ENCODE measurements at places on chromosomes 5 and 9.
A peak's percentile ranks its signal among the peaks of the same experiment; 100 is the strongest.

DNA sequence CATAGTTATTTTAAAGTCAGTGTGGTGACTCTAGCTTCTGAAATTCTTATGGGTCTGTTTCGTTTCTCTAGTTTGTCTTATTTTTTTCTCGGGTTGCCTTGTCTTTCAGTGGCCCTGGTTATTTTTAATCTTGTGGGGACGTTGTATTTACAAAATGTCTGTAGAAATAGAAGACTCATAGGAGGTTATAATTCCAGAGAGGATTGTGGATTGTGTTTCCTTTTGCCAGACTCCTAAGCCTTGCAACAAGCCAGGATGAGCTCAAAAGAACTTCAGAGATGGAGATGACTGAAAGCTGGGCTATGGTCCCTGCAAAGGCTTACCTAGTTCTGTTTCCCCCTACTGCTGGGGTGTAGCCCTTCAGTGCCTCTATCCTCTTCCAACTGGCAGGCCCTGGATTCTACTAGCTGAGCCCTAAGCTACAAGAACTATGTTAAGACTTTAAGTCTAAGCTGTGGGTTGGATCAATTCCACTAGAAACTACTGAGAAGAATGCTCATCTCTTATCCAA, 32.2 kb upstream of the LECT2 start:
- DNase-seq = no peak

GRCh38 chr9:129021091-129021490, 7.0 kb downstream of the SH3GLB2 start:
- no peak for DNase-seq

- DNase-seq = no peak
These were observed 211.2 kb downstream of the RAB3C start for GRCh38 chr5:58793888-58794657.

GRCh38 chr5:74679966-74680365, 5.1 kb upstream of the HEXB start:
- no peak for DNase-seq

GRCh38 chr9:121634329-121635261, 16.8 kb upstream of the DAB2IP start:
- DNase-seq = no peak

DNA sequence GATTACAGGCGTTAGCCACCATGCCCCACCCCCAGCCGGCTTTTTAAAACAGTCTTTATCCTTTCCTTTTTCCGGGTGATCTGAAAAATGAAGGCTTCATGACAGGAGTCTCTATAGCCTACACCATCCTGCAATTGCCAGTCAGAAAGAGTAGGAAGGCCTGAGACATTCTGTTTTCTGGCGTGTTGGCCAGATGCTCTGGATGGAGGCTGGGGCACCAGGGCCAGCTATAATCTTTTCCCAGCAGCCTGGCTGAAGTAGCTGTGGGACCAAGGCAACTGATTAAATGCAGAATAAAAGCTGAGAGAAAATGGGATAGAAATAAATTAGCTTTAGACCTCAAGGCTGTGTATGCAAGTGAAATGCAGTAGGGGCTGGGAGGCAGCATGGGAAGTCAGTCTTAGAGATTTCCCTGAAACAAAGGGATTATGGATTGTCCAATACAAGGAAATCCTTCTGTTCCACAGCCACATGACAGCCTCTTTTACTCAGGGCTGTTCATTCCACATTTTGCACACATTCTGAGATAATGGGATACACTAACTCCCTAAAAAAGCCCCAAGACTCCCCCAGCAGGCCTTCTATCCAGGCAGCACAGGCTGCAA, 116.0 kb upstream of the LRRTM2 start:
- DNase-seq = no peak

DNA sequence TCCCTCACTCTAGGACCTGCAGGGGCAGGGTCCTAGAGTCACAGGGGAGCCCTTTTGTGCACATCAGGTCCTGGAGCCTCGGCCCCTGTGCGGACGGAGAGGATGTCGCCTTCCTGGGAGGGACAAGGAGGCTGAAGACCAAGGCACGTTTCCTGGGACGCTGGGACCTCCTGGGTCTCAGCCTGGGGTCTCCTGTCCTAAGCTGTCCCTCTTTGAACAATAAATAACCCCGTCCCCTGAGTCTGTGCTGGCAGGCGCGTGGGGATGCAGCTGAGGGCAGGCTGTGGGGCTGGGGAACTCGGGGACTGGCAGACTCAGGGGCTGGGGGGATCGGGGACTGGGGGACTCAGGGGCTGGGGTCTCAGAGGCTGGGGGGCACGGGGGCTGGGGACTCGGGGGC, 31.1 kb downstream of the PAEP start:
- no peak for DNase-seq

GRCh38 chr5:111840036-111840674, 83.2 kb upstream of the NREP start:
- DNase-seq = no peak

- no peak for DNase-seq
These were observed 103.8 kb upstream of the LIFR start for GRCh38 chr5:38660194-38660668.

DNA sequence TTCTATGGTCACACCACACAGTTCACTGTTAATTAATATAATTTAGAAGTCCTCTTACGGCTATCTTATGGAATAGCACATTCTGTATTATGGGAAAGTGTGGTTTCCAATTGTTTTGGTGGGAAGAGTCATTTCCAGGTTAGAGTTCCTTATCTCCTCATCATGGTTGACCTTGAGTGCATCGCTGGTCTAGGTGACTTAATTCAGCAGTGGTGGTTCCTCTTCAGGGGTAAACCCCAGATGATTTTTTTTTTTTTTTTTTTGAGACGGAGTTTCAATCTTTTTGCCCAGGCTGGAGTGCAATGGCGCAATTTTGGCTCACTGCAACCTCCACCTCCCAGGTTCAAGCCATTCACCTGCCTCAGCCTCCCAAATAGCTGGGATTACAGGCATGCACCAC, 106.9 kb downstream of the UGCG start:
- DNase-seq = no peak

DNA sequence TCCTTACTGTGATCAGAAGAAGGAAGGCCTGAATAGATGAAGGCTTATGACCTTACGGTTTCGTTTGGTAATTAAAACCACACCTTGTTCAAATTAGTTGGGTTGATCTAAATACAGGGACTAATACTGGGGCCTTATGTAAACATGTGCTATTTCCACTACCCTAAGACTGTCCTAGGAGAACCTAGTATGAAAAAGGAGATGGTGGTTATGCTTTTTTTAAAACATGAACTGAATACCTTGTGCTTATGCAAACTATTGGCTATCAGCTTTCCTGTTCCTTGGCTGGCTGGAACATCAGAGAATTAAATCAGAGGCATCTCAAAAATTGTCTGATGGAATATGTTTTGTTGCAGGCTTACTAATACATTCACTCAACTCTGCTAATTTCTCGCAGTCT, 3.9 kb downstream of the MYOT start:
- no peak for DNase-seq

DNA sequence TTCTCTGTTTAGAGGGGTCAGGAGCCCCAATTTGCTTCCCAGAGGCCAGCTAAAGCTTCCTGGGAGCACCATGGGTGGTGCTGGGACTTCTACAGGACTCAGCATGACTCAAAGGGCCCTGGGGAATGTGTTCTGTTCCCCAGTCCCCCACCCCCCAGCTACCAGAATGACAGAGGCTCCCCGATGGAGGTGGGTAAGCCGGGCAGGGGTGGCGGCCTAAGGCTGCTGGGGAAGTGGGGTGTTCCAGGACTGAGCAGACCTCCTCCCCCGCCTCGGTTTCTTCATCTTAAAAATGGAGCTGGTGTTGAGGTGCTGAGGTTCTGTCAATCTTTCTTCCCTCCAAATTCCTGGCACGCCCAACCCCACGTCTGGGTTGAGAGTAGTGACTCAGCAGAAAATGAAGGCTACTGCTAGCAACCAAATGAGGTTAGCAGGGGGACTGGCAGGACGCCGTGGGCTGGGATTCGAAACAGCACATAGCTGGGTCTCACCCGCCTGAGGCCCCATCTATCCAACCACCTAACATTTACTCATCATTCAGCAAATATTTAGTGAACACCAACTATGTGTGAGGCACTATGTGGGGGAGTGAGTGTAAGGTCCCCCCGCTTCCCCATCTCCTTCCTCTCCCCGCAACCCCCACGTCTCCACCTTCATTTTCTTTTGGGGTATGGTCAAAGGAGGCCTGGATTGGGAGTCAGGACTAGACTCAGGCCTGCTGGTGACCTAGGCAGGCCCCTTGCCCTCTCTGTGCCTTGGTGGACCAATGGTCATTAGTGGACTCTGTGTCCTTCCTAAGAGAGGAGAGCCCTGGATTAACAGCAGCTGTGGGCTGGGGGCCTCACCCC, 50.2 kb downstream of the C9orf50 start:
- DNase-seq = no peak

GRCh38 chr9:136003411-136004218, 42.4 kb upstream of the UBAC1 start:
- DNase-seq = no peak

- no peak for DNase-seq
These were observed 1354.4 kb upstream of the C9orf72 start for GRCh38 chr9:28927691-28928090.

DNA sequence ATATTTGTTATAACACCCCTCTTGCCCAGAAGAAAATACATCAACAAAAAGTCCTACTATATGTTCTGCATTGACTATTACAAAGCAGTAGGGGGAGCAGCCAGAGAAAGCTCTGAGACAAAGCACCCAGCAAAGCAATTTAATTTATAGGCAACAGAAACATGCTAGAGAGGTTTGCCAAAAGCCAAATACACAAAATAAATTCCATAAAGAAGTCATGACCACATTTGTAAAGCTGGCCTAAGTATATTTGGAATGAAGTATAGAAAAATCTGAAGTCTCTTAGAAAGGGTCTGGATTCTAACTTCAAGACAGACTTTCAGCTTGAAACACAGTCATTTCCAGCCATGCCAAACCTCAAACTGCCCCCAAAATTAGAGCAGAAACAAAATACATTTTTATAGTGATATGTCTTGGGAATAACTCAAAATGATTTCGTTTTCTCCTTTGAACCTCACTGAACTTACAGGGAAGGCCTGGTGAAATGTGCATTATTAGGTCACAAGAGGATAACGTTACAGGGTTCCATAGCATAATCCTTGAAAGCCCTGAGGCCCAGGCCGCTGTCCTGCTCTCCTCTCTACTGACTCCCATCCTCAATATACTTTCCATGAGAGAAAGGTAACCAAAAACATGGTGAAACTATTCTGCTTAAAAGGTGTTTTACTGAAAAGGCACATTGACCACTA, 451.8 kb downstream of the RAB3C start:
- DNase-seq = no peak

DNA sequence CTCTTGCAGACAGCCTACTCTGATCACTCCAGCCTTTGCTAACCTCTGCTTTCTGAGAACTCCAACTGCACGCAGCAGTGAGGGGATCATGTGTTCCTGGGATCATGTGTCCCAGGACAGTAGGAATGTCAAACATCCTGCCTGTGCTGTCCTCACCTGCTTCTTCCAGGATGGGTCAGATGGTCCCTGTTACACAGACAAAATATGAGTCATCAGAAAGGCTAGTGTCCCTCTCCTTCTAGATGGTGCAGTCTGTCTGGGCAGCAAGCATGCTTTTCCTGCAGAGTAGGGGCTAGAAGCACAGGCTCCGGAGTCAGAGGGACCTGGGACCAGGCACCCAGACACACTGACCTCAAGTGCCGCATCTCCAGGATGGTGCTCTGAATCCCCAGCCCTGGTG, 20.1 kb upstream of the SLC25A48 start:
- no peak for DNase-seq

- DNase-seq = peak; percentile 85
These were observed at the start of gene CACFD1 for GRCh38 chr9:133459476-133460404. Gene CACFD1, plus strand, starts transcription at chr9:133459978. Its CDS starts 89 bp downstream, at chr9:133460067.

GRCh38 chr9:105861972-105862371, 167.6 kb downstream of the TMEM38B start:
- DNase-seq = no peak

GRCh38 chr9:32136700-32137339, 247.6 kb upstream of the ACO1 start:
- no peak for DNase-seq

DNA sequence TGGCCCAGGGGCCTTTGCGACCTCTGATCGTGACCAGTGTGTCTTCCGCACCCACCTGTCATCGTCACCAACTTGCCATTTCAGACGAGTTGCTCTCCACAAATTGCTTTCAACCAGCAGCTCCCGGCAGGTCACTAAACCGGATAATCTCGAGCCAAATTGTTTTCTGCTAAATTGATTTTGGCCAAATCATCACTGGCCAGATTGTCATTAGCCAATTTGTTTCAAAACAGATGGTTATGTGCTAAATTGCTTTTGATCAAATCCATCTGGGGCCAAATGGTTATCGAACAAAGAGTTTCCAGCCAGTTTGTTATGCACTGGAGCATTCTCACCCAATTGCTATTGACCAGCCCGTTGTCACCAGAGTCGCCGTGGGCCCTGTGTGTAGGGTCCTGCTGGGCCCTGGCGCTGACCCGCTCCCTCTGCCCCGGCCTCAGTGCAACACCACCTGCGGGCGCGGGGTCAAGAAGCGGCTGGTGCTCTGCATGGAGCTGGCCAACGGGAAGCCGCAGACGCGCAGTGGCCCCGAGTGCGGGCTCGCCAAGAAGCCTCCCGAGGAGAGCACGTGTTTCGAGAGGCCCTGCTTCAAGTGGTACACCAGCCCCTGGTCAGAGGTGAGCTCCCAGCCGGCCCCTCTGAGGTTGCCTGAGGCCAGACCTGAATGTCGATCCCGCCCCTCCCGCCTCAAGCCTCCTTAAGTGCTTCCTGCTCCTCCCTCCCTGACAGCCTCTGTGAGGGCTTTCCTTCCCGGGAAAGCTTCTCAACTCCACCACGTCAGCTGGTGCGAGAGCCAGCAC, 35.6 kb downstream of the ADAMTSL2 start:
- DNase-seq = no peak

DNA sequence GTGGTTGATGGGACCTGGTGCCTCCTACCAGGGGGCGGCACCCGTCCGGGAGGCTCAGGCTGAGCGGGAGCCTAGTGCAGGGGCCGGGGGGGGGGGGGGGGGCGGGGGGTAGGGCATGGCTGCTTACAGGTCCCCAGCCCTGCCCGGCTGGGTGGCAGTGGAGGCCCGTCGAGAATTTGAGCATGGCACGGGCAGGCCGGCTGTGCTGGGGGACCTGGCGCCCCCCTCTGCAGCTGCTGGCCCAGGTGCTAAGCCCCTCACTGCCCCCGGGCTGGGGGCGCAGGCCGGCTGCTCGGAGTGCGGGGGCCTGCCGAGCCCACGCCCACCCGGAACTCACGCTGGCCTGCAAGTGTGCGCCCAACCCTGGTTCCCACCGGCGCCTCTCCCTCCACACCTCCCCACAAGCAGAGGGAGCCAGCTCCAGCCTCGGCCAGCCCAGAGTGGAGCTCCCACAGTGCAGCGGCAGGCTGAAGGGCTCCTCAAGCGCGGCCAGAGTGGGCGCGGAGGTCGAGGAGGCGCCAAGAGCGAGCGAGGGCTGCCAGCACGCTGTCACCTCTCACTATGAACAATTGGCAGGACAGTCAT, 77.7 kb downstream of the LMNB1 start:
- DNase-seq = no peak

DNA sequence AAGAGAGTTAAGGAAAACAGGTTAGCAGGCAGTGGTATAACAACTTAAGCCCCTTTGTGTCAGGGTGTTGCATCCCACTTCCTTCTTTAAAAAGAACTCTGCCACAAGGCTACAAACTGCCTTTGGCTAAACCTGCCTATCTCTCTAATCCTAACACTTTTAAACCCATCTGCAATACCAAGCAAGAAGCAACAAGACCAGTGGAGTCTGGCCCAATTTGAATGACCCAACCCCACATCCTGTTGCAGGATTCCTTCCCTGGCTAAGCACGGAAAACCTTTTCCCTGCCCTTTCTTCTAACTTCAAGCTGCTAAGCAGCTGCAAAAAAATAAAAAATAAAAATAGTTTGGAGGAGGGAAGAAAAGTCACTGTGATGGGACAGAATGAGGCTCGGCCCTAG, 27.1 kb downstream of the ABCA1 start:
- no peak for DNase-seq
